Liver (tissue), 10 donors: ENCODE measurements at places on chromosomes 1 and 21. TPM values are rescaled to one million over a fixed set of nuclear protein-coding genes. Genes with fewer than 3 reads are reported as not detected.

Gene RCAN1
- 45.9 TPM for polyA plus RNA-seq

DNA sequence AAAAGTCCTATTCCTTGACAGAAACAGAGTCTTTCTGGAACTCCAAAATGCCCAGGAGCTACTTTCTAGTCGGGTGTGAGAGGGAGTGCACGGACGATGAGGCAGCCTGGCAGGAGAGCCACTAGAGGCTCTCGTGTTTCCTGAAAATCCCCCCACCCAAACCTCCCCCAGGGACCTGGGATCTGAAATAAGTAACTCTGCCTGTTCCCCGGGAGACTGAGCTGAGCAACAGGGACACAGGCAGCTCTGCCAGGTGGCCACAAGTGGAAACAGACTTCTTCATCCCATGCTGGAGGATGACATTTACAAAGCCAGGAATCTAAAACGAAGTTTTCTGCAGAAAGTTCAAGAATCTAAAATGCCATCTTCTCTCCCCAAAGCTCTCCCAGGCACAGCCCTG is 77.1 kb downstream of the ITPKB start:
- H3K27me3 ChIP-seq, result no peaks in the 10 kb centered on the region
- H3K4me1 ChIP-seq, result peaks cover 2% of the 10 kb centered on the region
- H3K36me3 ChIP-seq, result no peaks in the 10 kb centered on the region
- H3K27ac ChIP-seq, result peak overlapping the region; percentile 73

Gene C1orf87
- not detected for polyA plus RNA-seq

GRCh38 chr21:34771512-34772028 is 102.8 kb downstream of the CLIC6 start:
- DNase-seq, result no peak
- H3K4me1 ChIP-seq, result no peaks in the 10 kb centered on the region
- no peaks in the 10 kb centered on the region for H3K36me3 ChIP-seq
- H3K4me3 ChIP-seq, result no peak overlapping the region
- no peaks in the 10 kb centered on the region for H3K27me3 ChIP-seq
- H3K27ac ChIP-seq, result no peak overlapping the region

DNA sequence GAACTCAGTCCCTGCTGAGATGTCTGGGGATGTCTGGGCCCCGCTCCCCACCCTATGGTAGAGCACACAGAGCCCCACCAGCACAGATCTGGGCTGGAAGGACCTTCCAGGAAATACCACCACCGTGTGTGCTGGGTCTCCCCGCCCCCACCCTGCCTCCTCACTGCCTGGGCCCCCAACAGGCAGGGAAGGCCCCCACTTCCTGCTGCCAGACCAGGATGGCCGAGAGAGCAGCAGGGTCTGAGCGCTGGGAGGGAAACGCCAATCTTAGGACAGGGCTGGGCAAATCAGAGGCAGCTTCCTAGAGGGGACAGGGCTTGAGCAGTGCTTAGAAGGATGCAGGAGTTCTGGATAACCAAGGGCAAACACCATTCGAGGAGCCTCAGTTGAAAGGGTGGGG is 11.9 kb downstream of the ADGRB2 start:
- no peaks in the 10 kb centered on the region for H3K36me3 ChIP-seq
- H3K4me1 ChIP-seq, result peaks cover 7% of the 10 kb centered on the region
- no peak for DNase-seq
- H3K27me3 ChIP-seq, result no peaks in the 10 kb centered on the region

Gene B3GALT2
- polyA plus RNA-seq, result 0.46 TPM

DNA sequence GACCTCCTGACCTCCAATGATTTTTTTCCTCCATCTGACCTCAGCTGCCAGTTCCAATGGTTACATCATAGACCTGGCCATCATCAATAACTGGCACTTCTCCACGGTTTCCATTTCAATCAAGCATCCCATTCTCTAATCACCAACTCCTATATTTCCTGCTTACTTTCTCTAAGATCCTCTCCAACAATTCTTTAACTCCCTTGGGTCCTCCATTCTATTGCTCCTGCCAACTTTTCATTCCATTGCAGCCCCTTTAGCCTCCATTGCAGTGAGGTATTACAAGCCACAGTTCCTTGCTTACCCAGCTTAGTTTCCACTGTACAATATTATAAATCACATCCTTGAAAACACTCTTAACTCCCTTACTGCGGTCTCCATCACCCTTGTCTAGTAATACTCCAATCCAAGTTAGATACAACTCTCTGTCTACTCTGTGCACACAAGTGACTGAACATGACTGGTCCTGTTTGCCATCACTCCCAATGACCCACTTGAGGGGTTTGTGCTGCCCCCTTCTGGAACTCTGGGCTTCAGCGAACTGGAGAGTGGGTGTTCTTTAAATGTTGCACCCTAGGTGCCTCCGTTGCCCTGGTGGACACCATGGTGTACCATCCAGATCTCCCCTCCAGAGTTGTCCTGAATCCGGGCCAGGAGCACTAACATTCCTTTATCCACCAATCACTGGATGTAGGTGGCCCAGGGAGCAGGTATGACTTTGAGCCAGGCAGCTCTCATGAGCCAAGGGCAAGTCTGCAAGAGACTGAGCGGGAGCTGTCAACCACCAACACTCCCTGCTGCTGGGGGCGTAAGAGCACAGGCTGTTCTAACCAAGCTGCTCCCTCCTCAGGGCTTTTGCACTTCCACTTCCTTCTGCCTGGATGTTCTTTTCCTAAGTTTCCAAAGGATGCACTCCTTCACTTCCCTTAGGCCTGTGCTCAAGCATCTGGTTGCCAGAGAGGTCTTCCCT is 3.7 kb upstream of the FNDC7 start:
- no peaks in the 10 kb centered on the region for H3K36me3 ChIP-seq
- no peak overlapping the region for H3K4me3 ChIP-seq
- H3K27ac ChIP-seq, result no peak overlapping the region
- H3K27me3 ChIP-seq, result no peaks in the 10 kb centered on the region

Gene C1orf116
- 0.27 TPM for polyA plus RNA-seq

DNA sequence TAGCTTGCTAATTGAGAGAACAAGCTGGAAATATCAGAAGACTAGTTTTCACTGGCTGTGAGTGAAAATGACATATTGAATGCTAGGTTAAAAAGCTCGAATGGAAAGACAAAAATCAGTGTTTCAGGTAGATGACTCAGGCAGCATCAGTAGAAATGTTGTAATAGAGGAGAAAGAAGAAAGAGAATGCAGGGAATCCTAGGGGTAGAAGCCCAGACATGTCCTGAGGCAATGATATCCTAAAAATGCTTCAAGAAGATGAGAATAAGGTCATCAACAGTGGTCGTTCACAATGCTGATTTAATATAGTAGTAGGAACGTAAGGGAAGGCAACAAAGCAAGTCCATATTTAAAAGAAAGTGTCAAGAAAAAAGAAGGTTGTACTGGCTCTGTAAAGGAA is 96.7 kb upstream of the HP1BP3 start:
- peaks cover 2% of the 10 kb centered on the region for H3K4me1 ChIP-seq
- no peak for DNase-seq
- H3K36me3 ChIP-seq, result peaks cover 3% of the 10 kb centered on the region
- H3K27me3 ChIP-seq, result no peaks in the 10 kb centered on the region

- H3K27me3 ChIP-seq, result no peaks in the 10 kb centered on the region
- H3K27ac ChIP-seq, result peak overlapping the region; percentile 92
- H3K36me3 ChIP-seq, result no peaks in the 10 kb centered on the region
- no peak for DNase-seq
- no peak overlapping the region for H3K4me3 ChIP-seq
Observed at GRCh38 chr1:207241164-207241934, 80.1 kb upstream of the CD55 start.

Gene TMEM53
- 35.2 TPM for polyA plus RNA-seq

Gene TPRG1L
- polyA plus RNA-seq, result 45.3 TPM

Gene LTN1
- polyA plus RNA-seq, result 3.9 TPM

Gene PODN
- polyA plus RNA-seq, result 9.6 TPM

- peak overlapping the region; percentile 95 for H3K27ac ChIP-seq
- H3K36me3 ChIP-seq, result peaks cover 12% of the 10 kb centered on the region
- peak overlapping the region; percentile 68 for H3K4me3 ChIP-seq
- H3K4me1 ChIP-seq, result peaks cover 8% of the 10 kb centered on the region
- no peak for DNase-seq
Observed at GRCh38 chr1:241533326-241534115, 1.3 kb downstream of the KMO start.

DNA sequence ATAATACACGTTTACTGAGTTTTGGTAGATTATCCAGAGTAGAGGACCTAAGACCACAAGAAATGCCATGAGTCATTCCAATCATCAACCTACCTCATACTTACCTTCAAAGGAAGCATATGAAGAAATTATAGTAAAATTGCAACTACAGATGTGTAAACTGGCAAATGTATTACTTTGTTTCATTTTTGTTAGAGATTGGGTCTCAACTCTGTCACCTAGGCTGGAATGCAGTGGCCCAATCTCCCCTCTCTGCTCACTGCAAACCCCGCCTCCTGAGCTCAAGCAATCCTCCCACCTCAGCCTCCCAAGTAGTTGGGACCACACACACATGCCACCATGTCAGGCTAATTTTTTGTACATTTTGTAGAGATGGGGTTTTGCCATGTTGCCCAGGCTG is 5.2 kb downstream of the TMCO1 start:
- no peak overlapping the region for H3K4me3 ChIP-seq
- no peaks in the 10 kb centered on the region for H3K27me3 ChIP-seq
- DNase-seq, result no peak
- peaks cover 9% of the 10 kb centered on the region for H3K4me1 ChIP-seq
- no peak overlapping the region for H3K27ac ChIP-seq
- peaks cover 16% of the 10 kb centered on the region for H3K36me3 ChIP-seq

- no peak for DNase-seq
- no peak overlapping the region for H3K4me3 ChIP-seq
- no peak overlapping the region for H3K27ac ChIP-seq
- H3K27me3 ChIP-seq, result no peaks in the 10 kb centered on the region
- no peaks in the 10 kb centered on the region for H3K4me1 ChIP-seq
- no peaks in the 10 kb centered on the region for H3K36me3 ChIP-seq
Observed at GRCh38 chr1:76147917-76148316, 73.4 kb downstream of the ST6GALNAC3 start.
